Dermis microvascular lymphatic vessel endothelial cell (primary cell): ENCODE measurements at places on chromosomes 5 and 9. TPM values are rescaled to one million over a fixed set of nuclear protein-coding genes. Genes with fewer than 3 reads are reported as not detected.

The GTF3C5 gene
- 37.4 and 44.5 TPM in 2 replicates for total RNA-seq

The PTGES gene
- total RNA-seq, result 0.25 and 0.26 TPM in 2 replicates

GRCh38 chr5:10690460-10691440, 70.3 kb downstream of the DAP start:
- no peak for DNase-seq

DNA sequence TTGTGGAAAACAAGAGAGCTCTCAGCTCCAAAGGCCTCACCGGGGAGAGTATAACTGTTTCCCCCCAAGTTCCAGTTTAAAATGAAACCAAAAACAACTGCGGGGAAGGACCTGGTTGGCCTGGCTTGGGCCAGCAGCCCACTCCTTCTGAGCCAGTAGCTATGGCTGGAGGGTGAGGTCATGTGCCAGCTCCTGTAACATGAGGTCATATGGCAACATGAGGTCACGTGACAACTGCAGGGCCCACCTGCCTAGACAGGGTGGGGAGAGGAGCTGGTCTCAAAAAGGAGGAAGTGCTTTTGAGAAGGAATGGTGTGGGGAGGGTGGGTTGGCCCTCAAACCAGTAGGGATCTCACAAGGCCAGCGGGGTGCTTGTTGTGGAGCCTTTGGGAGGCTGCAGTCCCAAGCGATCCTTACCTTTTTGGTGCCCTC, 29.3 kb upstream of the CRB2 start:
- DNase-seq, result no peak

GRCh38 chr5:9112520-9113291, 433.2 kb downstream of the SEMA5A start:
- no peak for DNase-seq
